ENCODE measurements at places on chromosomes 2 and 18.

DNA sequence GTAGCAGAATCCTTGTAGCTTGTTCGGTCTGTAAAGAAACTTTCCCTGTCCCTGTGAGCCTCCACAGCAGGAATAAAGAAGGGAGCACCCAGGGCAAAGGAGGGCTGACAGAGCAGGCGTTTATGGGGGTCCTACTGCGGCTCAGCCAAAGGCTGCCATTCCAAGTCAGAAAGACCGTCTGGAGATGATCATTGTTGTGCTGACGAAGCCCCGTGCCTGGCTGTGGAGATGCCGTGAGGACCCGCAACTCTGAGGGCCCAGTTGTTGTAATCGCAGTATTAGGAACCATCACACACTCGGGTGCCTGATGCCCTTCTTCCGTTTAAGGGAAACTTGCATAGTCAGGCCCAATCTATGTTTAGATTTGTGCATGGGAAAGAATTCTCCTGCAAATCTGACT is 16.9 kb upstream of the VWA3B start:
- DNase-seq = no peak

DNA sequence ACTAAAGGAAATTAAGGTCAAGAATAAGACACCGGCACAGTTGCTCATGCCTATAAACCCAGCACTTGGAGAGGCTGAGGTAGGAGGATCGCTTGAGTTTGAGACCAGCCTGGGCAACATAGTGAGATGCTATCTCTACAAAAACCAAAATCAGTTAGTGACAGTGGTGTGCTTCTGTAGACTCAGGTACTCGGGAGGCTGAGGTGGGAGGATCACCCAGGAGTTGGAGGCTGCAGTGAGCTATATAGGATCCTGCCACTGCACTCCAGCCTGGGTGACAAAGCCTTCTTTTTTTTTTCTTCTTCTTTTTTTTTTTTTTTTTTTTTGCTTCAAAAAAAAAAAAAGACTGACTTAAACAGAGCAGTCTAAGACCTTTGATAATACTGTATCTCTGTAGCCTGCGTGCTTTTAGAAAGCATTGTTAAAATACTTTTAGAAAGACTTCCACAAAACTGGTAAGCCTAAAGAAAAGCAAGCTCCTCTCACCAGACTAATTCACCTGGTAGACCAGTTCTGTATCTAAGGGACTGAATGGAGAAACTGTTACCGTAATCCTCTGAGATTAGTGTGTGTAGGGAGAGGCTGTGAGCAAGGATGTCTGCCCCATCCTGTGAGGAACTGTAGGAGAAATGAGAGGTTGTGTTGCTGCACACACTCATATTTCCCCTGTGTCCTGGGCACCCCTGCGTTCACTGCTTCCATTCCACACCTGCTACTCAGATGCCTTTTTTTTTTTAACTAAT is 10.8 kb downstream of the RAB12 start:
- no peak for DNase-seq

- DNase-seq = no peak
Observed at GRCh38 chr2:98297817-98298682, 48.2 kb upstream of the CNGA3 start.

GRCh38 chr2:161371869-161372268 is 44.2 kb upstream of the TBR1 start:
- DNase-seq = no peak

DNA sequence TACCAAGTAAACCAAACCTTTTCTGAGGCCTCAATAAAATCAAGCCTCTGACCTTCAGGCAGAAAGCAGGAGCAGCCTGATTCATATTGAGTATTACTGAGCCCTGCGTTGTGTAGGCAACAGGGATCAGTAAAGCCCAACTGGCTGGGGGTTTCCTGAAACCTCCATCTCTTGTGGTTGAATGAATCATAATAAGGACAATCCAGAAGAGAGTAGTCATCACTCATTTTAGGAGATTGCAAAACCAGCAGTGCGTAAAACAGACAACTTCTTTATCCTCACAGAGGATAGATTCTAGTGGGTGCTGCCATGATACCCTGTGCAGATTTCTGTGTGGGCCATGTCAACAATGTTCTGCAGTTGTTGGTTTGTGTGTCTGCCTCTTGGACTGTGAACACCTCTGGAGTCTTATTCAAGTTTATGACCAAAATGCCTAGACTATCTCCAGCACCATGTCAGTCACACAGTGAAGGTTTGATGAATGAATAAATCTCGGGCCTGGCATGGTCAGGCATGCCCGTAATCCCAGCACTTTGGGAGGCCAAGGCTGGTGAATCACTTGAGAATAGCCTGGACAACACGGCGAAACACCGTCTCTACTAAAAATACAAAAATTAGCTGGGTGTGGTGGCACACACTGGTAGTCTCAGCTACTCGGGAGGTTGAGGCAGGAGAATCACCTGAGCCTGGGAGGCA is 51.8 kb upstream of the RAB27B start:
- DNase-seq = no peak

- no peak for DNase-seq
Observed at GRCh38 chr18:26327062-26327461, 100.8 kb downstream of the TAF4B start.

GRCh38 chr2:96832408-96832753 is 11.4 kb downstream of the ANKRD23 start:
- DNase-seq = no peak

DNA sequence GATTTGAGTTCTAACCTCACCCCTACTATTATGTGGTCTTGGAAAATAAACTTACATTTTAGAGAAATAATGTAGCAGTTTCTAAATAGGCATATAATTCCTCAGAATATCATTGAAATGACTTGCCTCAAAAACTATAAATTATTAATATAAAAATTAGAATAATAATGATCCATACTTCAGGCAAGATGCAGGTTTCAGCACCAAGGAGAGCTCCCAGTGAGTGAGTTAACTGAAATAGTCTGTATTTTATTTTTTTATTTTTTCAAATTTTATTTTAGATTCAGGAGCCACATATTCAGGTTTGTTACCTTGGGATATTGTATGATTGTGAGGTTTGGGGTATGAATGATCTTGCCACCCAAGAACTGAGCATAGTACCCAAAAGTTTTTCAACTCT is 472.2 kb upstream of the DCC start:
- DNase-seq = no peak

- DNase-seq = no peak
Observed at GRCh38 chr2:69911985-69912563, 2.8 kb upstream of the MXD1 start.

DNA sequence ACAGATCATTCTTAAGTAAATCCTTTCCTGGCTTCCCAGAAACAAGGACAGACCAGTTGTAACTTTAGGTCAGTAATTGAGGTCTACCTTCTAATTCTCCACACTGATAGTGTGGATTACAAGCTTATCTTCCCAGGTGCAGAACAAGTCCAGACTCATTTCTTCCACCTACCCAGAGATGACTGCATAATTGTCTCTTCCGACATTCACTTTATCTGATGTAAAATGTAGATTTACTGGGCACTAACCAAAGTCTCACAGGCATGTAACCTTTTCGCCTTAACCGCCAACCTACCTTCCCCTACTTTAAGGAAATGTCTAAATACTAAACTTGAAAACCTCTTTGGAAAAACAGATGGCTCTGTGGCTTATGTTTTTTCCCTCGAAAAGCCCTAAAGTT is 96.2 kb downstream of the NCK2 start:
- no peak for DNase-seq

DNA sequence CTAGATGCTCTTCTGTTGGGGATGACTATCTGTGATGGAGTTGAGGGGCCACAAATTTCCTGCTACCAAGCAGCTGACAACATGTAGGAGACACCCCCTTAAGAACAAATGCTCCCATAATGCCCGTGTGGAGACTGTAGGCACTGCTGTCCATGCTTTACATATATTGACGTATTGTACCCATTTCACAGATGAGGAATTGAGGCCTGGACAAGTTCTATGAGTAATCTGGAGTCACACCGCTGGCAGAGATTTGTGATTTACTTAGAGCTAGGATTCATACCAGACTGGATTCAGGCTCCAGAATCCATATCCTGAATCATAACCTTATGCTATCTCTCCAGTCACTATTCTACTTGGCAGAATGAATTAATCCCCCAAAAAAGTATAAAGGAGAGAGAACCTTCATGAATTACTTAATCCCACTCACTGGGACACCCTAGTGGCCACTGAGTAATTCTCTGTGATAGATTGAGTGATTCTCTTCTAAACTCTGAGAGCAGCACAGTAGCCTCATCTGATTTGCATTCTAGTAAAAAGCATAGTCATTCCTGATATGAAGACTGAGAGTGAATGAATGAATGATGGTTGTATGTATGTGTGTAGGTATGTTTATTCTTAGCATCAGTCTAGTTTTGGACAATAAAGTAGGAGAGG is 460.7 kb upstream of the MEIS1 start:
- DNase-seq = no peak

GRCh38 chr2:27309651-27310050 is 1.4 kb upstream of the UCN start:
- no peak for DNase-seq

GRCh38 chr18:57709335-57709734 is 87.7 kb upstream of the NARS1 start:
- DNase-seq = no peak

- no peak for DNase-seq
Observed at GRCh38 chr2:160167089-160167740, 32.9 kb downstream of the ITGB6 start.

DNA sequence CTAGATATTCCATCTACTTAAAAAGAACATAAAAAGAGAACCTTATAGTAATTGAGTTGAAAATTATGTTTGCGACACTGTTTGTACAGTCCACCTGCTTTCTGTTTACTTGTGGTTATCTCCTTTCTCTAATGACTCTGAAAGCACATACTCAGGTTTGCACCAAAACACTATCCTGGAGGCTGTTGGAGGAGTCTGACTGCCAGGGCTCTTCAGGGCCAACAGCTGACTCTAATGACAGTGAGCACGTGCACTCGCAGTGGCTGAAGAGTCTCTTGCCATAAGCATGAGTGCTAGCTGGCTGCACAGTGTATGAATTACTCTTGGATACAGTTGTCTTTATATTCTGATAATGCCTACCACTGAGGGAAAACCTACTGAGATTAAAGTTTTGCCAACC is 16.7 kb upstream of the GLS start:
- DNase-seq = no peak

DNA sequence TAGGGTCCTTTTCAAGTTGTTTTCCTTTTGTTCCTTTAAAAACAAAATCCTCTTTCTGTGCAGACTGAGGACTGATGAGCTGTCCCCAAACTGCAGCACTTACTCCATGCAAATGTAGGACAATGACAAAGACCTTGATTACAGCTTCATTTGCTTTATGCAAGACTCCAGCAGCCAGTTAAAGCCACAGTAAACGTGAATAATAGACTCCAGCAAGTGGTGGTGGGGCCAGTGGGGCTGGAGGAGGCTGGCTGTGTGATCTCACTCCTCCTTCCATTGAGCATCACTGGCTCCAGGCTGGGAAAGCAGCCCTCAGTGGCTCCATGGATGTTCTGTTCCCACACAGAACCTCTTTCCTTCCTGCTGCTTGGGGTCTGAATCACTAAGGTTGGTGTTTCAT is 306.0 kb upstream of the CELF4 start:
- no peak for DNase-seq

- DNase-seq = no peak
Observed at GRCh38 chr2:159882130-159882745, 84.2 kb upstream of the CD302 start.

- no peak for DNase-seq
Observed at GRCh38 chr2:42890791-42891355, 98.5 kb upstream of the HAAO start.

- no peak for DNase-seq
Observed at GRCh38 chr18:32595832-32596231, 125.2 kb upstream of the GAREM1 start.

DNA sequence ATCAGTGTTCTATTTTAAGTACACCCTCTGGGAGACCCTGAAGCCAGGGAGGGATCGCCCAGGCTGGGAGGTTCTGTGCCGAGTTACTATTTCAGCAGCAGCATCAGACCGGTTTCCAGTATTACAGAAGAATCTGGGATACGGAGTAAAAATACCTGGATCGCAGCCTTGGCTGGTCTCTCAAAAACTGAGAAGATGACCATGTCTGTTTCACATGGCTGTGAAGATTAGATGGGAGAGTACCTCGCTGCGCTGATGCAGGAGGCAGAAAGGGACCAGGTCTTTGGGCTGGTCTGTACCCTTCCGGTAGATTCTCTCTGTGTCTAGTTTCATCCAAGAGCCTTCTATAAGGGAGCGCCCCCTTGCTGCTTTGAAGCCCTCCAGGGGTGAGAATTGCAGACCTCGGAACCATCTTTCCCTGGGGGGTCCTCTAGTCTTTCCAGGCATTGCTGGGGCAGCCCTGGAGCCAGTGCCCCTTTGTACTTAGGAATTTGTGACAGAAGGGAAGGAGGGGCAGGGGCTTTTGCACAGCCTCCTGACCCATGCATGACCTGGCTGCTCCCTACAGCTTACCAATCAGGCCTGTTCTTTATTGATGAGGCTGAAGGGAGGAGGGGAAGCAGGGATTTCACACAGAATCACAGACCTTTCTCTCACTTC is 56.3 kb upstream of the MAPRE3 start:
- DNase-seq = no peak

- DNase-seq = no peak
Observed at GRCh38 chr2:101478181-101479001, 3.5 kb upstream of the RFX8 start.

GRCh38 chr2:158202161-158202815 is 100.6 kb downstream of the UPP2 start:
- no peak for DNase-seq

GRCh38 chr2:209525331-209525730 is 101.5 kb downstream of the MAP2 start:
- no peak for DNase-seq
